Fibroblast of skin of left quadriceps (primary cell): ENCODE measurements at places on chromosomes 12 and 14.

- DNase-seq = no peak
Observed at GRCh38 chr12:21718403-21718802, 56.1 kb downstream of the KCNJ8 start.

DNA sequence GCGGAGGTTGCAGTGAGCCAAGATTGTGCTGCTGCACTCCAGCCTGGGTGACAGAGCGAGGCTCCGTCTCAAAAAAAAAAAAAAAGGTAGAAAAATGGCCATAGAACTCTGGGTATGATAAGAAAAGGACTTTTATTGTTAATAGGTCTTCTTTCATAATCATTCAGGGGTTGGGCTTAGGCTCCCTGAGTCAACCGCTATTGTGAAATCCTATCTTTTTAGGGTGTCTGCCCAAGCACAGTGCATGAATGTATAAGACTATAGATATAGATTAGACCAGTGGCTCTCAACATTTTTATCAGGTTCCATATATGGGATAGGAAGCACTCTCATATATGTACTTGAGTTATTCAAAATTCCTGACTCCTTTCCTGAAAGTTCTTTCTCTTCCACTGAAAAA is 48.7 kb upstream of the USP15 start:
- no peak for DNase-seq

- no peak for DNase-seq
Observed at GRCh38 chr12:18165422-18165871, 75.5 kb upstream of the RERGL start.

DNA sequence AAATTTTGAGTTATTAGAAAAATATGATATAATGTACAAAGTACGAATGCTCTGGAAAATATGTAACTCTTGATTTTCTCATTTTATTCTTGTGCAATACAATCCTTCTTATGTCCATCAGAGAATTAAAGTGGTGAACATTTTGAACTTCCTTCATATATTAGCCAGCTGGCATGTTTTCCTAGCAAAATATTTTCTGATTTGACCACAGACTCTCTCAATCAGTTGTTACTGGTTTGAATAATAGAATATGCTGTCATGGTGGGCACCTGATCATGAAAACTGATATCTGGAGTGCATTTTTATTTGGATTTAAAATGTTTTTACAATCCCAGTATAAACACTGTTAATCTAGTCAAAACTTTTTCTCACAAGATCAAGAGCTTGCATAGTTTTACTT is 24.2 kb downstream of the PARPBP start:
- no peak for DNase-seq

DNA sequence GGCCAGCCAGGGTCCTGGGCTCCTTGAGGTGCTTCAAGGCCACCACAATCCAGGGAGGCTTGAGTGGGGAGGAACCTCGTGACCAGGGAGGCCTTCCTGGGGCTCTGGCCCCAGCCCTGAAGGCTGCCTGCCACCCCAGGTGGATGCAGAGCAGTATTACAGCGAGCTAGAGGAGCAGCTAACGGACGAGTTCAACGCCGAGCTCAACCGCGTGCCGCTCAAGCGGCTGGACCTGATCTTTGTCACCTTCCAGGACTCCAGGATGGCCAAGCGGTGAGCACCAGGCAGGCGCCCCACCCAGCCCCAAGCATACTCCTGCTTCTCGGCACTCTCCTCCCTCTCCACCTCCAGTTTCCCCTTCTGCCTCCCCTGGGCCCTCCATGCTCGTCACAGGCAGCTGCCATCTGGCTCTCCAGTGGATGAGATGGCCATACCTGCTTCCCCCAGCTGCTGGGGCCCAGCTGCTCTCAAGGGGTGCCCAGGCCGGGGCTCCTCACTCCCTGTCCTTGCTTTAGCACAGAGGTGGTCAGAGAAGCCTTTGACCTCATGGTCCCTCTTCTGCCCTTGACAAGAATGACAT is 30.6 kb downstream of the NGB start:
- DNase-seq = no peak

- no peak for DNase-seq
Observed at GRCh38 chr14:71554323-71554722, 377.9 kb upstream of the RGS6 start.

DNA sequence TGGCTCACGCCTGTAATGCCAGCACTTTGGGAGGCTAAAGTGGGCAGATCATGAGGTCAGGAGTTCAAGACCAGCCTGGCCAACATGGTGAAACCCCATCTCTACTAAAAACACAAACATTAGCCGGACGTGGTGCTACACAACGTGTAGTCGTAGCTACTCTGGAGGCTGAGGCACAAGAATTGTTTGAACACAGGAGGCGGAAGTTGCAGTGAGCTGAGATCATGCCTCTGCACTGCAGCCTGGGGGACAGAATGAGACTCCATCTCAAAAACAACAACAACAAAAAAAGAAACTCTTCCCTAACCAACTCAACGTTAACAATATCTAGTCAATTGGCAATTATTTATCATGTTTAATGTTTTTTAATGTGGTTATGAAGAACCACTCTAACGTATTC is 89.3 kb downstream of the EPS8 start:
- DNase-seq = no peak

GRCh38 chr12:56157201-56158028 is 744 bp upstream of the MYL6 start:
- peak; percentile 80 for DNase-seq

- DNase-seq = no peak
Observed at GRCh38 chr12:93819050-93819491, 141.9 kb downstream of the CRADD start.

DNA sequence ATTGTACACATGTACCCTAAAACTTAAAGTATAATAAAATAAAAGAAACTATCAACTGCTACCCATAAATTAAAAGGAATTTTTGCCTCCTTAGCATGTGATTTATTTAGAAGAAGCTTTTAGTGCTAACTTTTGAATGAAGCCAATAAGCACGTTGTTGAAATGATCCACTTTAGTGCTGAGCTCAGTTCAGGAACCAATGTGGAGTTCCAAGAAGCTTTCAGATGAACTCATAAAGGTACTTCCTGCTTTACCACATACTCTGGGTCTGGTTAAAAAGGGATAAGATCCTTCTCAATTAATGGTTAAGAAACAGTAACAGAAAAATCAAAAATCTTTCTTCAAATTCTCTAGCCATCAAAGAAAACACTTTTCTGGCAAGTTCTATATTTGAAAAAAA is 39.4 kb downstream of the TMTC1 start:
- DNase-seq = no peak

DNA sequence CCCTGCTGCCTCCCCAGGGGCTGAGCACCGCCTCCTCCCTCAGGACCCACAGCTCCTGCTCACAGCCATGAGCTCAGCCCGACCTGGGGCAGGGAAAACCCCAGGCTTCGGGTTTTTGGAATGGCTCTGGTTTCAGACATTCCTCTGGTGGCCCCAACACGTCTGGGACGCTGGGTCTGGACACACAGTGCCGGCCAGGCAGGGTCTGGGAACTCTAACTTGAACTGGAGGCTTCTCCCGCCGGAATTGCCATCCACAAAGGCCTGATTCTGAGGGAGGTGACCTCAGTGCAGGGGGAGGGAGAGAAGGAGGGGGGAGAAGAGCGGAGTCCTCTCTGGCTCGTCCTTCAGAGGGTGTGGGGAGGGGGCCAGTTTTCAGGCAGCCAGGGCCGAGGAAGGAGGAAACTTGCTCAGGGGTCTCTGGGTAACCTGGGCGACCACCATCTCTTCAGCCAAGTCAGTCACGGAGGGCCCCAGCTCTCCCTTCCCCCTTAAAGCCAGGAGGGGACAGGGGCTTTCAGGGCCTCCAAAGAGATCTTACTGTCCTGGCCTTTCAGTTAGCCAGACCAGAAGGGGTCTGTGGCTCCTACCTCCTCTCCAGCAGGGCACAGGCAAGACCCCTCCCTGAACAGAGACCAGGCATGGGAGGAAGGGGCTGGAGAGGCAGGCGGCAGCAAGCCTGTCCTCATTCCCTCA is 19.4 kb downstream of the NCKAP5L start:
- DNase-seq = no peak

DNA sequence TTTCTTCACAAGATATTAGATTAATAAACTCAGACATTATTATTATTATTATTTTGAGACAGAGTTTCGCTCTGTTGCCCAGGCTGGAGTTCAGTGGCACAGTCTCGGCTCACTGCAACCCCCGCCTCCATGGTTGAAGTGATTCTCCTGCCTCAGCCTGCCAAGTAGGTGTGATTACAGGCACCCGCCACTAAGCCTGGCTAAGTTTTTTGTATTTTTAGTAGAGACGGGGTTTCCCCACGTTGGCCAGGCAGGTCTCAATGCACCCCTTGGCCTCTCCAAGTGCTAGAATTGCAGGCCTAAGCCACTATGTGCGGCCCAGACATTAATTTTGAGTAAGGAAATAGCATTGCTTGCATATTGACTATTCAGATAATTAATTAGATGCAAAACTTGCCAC is 554.9 kb upstream of the LRFN5 start:
- DNase-seq = no peak

GRCh38 chr12:60345442-60345841 is 749.6 kb downstream of the SLC16A7 start:
- DNase-seq = no peak

DNA sequence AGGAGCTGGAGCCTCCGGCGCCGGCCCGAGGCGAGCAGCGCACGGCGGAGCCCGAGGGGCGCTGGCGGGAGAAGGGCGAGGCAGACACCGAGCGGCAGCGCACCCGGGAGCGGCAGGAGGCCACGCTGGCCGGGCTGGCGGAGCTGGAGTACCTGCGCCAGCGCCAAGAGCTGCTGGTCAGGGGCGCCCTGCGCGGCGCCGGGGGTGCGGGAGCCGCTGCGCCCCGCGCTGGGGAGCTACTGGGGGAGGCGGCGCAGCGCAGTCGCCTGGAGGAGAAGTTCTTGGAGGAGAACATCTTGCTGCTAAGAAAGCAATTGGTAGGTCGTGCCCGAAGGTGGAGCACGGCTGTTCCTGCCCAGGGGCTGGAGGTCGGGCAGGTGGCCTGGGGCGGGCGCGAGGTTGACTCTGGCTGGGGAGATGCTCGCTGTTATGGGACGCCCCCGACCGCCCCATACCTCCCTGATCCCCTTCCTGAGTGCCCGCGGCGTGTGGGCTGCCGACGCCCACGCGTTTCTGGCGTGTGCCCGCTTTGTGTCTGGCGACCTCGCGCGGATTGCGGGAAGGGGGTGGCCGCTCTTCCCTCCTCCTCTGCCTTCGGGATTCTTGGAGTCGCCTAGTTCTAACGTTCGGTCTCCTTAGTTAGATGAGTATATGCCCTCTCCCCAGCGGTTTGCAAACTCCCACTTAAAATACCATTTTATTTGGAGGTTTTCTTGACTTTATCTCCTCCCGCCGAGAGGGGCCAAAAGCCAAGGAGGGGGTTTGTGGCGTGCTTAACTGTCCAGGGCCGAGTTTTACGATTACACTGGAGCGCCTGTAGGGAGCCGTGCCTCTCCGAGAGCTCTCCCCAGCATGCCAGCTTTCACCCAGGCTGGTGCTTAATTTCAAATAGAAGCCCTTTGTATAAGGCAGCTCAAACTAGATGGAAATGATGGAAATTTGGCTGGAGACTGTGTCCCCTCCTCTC is 752 bp downstream of the DACT1 start:
- DNase-seq = no peak

DNA sequence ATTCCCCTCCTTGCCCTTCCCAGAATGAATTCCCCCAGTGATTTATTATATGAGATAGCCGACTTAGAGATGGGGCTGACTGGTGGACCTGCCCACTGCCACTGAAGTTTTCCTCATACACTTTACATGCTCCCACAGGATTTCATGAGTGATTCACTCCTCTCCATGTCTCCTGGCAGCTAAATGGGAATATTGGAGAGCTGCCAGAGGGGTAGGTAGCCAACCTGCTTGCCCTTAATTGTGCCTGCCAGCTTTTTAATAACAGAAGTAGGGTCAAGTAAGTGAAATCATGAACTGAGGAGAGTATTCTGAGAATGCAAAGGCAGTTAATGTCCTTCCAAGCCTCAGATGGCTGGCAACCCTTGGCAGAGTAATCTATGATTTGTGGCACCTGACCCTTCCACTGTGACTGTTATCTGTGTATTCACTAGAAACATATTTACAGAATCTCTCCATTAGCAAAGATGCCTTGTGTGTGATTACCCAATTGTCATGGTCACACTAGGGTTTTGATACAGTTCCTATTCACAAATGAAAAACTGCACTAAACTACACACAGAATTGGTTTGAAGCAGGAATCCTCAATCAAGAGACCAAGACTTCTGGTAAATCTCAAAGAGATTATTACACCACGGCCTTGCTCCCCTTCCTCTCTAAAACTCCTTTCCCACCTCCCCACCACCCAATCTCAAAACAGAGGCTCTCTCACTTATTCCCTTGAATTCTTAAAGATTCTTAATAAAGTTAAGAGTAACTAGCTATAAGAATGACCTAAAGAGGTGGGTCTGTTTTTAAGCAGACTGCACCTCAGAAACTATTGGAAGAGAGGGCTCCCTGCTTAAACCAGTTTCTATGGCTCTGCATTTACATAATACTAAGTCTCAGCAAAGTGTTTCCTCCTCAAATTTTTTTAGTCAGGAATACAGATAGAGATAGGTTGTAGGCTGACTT is 17.2 kb downstream of the NKX2-1 start:
- no peak for DNase-seq

GRCh38 chr14:61504901-61505300 is 183.5 kb downstream of the PRKCH start:
- DNase-seq = no peak

GRCh38 chr14:88823968-88824313 is 510 bp upstream of the TTC8 start:
- no peak for DNase-seq

- DNase-seq = no peak
Observed at GRCh38 chr12:98469109-98469508, 46.3 kb upstream of the TMPO start.

DNA sequence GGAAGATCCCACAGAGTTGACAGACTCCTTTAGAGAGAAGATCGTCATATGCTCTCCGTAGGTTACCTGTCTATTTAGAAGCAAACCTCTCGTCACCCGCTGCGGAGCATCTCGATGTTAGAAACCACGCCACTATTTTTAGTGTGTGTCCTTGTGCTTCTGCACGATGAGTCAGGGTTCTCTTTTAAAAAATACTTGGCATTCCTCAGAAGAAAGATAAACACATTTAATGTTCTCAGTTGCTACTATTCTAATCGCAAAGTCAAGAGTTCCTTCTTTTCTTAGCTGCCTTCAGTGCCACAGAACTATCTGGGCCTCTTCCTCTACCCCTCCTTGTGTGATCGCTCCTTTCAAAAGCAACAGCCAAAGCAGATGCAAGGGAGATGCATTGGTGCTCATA is 192.4 kb downstream of the PELI2 start:
- no peak for DNase-seq

GRCh38 chr12:46259071-46259470 is 9.8 kb downstream of the SLC38A1 start:
- no peak for DNase-seq

- peak; percentile 63 for DNase-seq
Observed at GRCh38 chr12:19382111-19382526, 57.2 kb upstream of the AEBP2 start.

DNA sequence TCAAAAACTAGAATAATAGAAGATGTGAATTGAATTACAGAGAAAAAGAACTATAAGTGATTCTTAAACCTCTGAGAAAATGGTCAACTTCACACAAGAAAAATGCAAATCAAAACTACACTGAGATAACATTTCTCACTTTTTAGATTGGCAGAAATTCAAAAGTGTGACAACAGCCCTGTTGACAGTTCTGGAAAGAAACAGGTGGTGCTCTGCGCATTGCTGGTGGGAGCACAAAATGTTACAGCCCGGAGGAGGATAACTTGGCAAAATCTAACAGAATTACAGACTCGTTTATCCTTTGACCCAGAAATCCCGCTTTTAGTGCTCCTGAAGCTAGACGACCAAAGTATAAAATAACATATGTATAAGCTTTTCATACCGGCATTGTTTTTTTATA is 222.5 kb upstream of the CNTN1 start:
- no peak for DNase-seq
